ENCODE measurements at places on chromosomes 4 and X.
A peak's percentile ranks its signal among the peaks of the same experiment; 100 is the strongest.

GRCh38 chr4:92050875-92051274 lies 252.9 kb upstream of the GRID2 start:
- no peak for DNase-seq

GRCh38 chr4:152707632-152708031 lies 27.8 kb upstream of the TMEM154 start:
- no peak for DNase-seq

- peak; percentile 73 for DNase-seq
Measured at GRCh38 chrX:129553619-129554288, 13.7 kb downstream of the OCRL start.

- no peak for DNase-seq
Measured at GRCh38 chrX:114952696-114953095, 64.7 kb downstream of the IL13RA2 start.

All from OCI-LY7 (cell line).